D341Med (cell line): ENCODE measurements at places on chromosomes 3 and 15.

- DNase-seq: no peak
These were observed 79.6 kb downstream of the MLH1 start for GRCh38 chr3:37072892-37073291.

DNA sequence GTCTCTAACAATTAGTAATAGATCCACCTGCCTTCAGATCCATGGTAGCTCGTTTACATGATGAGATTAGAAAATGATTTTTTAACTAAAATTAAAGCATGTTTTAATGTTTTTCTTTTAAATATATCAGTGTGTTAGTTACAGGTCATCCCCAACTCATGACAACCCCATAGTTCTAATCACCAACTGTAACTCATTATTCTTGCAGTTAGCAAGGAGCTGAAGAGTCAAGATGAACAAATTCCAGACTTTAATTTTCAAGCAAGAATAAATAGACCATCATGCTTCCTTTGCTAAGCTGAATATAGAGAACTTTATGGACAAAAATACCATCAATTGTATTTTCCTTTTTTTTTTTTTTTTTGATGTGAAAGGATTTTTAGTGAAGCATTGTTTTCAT is 101.1 kb downstream of the TOP2B start:
- no peak for DNase-seq

GRCh38 chr15:58583171-58583908 is 151.5 kb downstream of the LIPC start:
- DNase-seq: no peak

DNA sequence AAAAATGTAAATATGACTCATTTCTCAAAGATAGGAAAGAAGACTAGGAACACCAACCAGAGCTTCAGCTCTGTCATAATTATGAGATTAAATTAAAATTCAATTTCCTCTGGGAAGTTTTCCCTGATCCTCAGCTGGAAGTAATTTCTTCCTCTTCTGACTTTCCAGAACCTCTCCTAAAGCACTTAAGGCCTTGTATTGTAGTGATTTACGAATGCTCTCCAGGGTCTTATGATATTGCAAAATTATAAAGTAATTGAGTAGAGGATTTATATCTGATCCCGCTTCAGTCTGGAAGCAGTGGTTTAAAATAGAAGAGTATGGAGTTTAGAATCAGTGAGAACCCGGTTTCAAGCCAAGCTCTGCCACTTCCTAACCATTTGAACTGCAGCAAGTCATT is 279.8 kb downstream of the ZPLD1 start:
- DNase-seq: no peak

GRCh38 chr3:124993466-124993865 is 58.9 kb upstream of the MUC13 start:
- DNase-seq: no peak

GRCh38 chr15:65832549-65833364 is 36.5 kb upstream of the RAB11A start:
- DNase-seq: peak; percentile 44

GRCh38 chr15:50873935-50874361 is 34.5 kb upstream of the AP4E1 start:
- DNase-seq: no peak

- no peak for DNase-seq
These were observed 41.5 kb downstream of the PXYLP1 start for GRCh38 chr3:141272906-141273662.

- DNase-seq: no peak
These were observed 122.6 kb downstream of the SATB1 start for GRCh38 chr3:18302517-18302916.

GRCh38 chr3:55543181-55543614 is 56.1 kb upstream of the WNT5A start:
- DNase-seq: no peak

- no peak for DNase-seq
These were observed 24.5 kb downstream of the MB21D2 start for GRCh38 chr3:192892981-192893700.

GRCh38 chr15:98381446-98381845 is 266.9 kb upstream of the IGF1R start:
- DNase-seq: no peak

DNA sequence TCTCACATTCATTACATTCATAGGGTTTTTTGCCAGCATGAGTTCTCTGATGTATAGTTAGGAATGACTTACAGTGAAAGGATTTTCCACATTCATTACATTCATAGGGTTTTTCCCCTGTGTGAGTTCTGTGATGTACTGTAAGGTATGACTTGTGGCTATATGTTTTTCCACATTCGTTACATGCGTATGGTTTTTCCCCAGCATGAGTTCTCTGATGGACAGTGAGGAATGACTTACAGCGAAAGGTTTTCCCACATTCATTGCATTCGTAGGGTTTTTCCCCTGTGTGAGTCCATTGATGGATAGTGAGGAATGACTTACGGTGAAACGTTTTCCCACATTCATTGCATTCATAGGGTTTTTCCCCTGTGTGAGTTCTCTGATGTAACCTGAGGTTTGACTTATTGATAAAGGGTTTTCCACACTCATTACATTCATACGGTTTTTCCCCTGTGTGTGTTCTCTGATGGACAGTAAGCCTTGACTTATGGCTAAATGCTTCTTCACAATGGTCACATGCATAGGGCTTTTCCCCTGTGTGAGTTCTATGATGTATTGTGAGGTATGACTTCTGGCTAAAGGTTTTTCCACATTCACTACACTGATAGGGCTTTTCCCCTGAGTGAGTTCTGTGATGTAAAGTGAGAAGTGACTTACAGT is 47.4 kb downstream of the ZNF717 start:
- DNase-seq: no peak

- DNase-seq: no peak
These were observed 75.8 kb upstream of the FAM98B start for GRCh38 chr15:38378161-38378560.

- DNase-seq: no peak
These were observed 40.8 kb downstream of the CLSTN2 start for GRCh38 chr3:139975594-139976365.

DNA sequence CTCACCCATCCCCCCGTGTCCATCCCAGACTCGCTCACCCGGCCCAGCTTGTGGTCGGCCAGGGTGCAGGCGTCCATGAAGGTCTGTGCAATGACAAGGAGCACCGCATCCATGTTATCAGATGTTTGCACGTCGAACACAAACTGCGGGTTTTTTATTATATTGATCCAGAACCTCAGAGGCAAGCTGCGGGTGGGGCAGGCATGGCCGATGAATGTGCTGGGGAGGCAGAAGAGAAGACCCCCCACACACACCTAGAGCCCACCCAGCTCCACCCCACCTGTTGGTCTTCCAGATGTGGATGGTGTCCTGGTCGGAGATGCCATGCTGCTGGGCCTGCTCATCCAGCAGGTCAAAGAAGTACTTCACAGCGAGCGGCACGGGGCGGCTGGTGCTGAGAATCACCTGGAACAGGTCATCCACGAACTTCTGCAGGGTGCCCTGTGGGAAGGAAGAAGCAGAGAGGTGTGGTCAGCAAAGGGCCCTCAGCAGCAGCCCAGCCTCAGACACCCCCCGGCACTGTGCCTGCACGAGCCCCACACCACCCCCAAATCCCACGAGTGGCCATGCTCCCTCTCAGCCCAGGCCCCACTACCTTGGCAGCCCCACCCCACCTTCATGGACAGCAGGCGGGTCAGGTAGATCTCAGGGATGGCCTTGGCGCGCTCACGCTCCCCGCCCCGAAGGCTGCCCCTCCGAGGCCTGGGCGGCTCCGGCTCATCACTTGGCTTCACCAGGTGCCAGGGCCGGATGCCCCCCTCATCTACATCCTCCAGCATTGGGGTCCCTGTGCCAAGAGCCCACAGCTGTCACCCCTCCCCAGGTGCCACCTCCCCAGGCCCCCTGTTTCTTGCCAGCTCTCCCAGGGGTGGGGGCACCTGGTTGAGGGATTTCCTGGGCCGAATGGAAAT is 20.3 kb downstream of the PLXNB1 start:
- DNase-seq: peak; percentile 18

DNA sequence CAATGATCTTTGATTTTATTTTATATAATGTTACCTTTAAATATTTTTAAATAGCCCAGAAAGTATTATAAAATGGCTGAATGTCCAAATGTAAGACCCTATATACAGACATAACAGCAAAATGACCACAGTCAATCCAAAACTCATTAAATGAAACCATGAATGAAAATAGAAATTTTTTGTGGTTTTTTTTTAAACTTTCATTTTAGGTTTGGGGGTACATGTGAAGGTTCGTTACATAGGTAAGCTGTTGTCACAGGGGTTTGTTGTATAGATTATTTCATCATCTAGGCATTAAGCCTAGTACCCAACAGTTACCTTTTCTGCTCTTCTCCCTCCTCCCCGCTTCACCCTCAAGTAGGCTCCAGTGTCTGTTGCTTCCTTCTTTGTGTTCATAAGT is 108.8 kb downstream of the FAIM start:
- DNase-seq: no peak

- no peak for DNase-seq
These were observed 53.7 kb downstream of the TRIM42 start for GRCh38 chr3:140731440-140732119.

GRCh38 chr15:90101130-90101968 is 919 bp downstream of the IDH2 start:
- peak; percentile 55 for DNase-seq

- no peak for DNase-seq
These were observed 22.5 kb upstream of the BHLHE40 start for GRCh38 chr3:4956738-4957137.

DNA sequence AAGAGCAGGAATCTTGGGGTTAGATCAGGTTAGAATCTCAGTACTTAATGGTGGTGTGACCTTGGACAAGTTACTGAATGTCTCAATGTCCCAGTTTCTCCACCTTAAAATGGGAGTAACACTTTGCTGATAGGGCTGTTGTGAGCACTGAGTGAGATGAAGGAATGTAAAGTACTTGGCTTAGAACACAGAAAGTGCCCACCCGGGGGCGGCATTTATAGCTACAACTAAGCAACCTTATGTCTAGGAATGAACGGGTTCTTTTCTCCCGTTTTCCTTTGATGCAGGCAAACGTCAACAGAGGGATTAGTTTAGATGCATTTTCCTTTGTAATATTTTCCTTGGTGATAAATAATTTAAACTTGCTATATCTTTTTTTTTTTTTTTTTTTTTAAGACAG is 176.6 kb downstream of the USP13 start:
- no peak for DNase-seq

GRCh38 chr3:130517602-130518001 is 625 bp downstream of the COL6A6 start:
- DNase-seq: no peak

GRCh38 chr15:101003081-101003480 is 83.9 kb downstream of the LRRK1 start:
- no peak for DNase-seq

GRCh38 chr3:161270991-161271390 is 49.9 kb downstream of the NMD3 start:
- DNase-seq: no peak

- DNase-seq: no peak
These were observed 16.2 kb downstream of the CCDC33 start for GRCh38 chr15:74252291-74252690.

GRCh38 chr3:186280737-186281136 is 81.3 kb downstream of the DGKG start:
- DNase-seq: no peak

- no peak for DNase-seq
These were observed 460.5 kb downstream of the ZNF385D start for GRCh38 chr3:21290557-21290956.

GRCh38 chr3:113128386-113129015 is 82.9 kb upstream of the BOC start:
- no peak for DNase-seq

DNA sequence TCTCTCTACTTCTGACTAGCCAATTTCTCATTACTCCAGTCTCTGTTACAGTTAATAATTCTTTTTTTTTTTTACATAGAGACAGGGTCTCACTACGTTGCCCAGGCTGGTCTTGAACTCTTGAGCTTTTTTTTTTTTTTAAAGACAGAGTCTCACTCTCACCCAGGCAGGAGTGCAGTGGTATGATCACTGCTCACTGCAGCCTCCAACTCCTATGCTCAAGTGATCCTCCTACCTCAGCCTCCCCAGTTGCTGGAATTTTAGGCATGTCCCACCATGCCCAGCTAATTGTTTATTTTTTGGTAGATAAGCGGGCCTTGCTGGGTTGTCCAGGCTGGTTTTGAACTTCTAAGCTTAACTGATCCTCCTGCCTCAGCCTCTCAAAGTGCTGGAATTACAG is 13.6 kb downstream of the IP6K1 start:
- no peak for DNase-seq

DNA sequence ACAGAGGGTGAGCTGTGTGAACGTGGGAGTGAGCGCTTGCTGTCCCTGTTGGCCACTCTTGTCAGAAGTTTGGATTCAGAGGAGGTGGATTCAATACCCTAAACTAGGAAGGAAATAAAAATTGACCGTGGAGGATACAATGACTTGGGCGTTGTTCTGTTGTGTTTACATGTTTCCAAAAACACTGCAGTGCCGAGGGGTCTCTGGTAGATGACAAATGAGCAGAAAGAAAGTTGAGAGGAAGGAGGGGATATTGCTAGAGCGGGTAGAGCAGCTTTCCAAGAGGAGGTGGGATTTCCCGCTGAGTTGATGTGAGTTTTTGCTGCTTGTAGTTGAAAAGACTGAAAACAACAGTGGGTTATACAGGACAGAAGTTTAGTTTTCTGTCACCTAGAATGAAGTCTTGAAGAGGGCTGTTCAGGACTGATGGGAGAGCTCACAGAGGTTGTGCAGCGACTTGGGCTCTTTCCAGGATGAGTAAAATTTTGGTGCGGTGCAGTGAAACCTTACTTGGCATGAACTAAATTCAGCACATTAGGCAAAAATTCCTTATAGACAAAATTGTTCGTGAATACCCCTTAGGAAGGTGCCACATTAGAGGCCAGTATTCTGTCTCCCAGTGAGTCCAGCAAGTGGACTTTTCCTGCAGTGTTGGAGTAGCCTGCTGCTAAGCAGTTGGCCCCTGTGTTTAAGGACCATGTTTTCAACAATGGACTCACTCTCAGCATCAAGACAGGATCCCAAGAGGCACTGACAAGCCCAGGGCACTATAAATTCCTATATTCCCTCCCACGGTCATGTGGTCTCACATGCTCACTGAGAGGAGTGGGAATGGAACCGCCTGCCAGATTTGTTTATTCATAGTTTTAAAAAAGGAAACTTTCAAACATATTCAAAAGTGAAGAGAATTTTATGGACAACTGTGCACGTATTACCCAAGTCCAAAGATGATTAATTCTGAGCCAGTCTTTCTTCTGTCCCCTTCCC is 435.0 kb upstream of the C2CD4B start:
- no peak for DNase-seq

DNA sequence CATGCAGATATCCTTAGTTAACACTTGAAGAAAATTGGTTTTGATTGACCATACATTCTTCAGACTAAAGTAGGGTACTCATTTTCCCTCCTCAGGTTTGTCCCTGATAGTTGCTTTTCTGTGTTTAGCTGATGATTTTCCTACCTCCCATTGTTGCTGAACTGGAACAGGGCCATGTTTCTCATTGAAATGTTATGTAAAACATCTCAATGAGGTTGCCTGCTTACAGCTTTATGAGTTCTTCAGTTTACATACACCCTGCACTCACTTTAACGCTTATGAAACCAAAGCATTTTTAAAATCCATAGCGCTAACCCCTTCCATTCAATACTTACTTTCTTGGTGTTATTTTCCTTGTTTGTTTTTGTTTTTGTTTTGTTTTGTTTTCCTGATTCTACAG is 61.9 kb downstream of the HMG20A start:
- no peak for DNase-seq
